ENCODE measurements at places on chromosomes 4 and X. TPM values are rescaled to one million over a fixed set of nuclear protein-coding genes. Genes with fewer than 3 reads are reported as not detected.

Gene SYP
- total RNA-seq = 1.2 TPM

Gene S100P
- total RNA-seq = 2.1 TPM

Gene FOXR2
- total RNA-seq = not detected

Gene ERCC6L
- total RNA-seq = 0.38 TPM

Gene TLR7
- 0.46 TPM for total RNA-seq

Gene CTAG2
- 4.2 TPM for total RNA-seq

Gene SMARCAD1
- total RNA-seq = 19.5 TPM

Gene CT83
- total RNA-seq = not detected

Gene FAM133A
- total RNA-seq = 0.69 TPM

Gene PNCK
- 1.5 TPM for total RNA-seq

Gene NPY1R
- total RNA-seq = 1.2 TPM

Gene SLITRK2
- total RNA-seq = 0.15 TPM

Gene EIF4E
- total RNA-seq = 62.7 TPM

Gene BRCC3
- total RNA-seq = 14.4 TPM

Gene CXCL6
- total RNA-seq = not detected

Gene TKTL2
- total RNA-seq = not detected

Gene REST
- total RNA-seq = 31.5 TPM

Gene MAGEB5
- not detected for total RNA-seq

Gene RBM46
- total RNA-seq = not detected

Gene FRMPD3
- total RNA-seq = 8.2 TPM

Gene IL1RAPL1
- 0.33 TPM for total RNA-seq

Gene UGT2B10
- not detected for total RNA-seq

Gene CFP
- total RNA-seq = 3.2 TPM

All from ovary (tissue), 10 donors.